ENCODE measurements at places on chromosomes 7 and 10.

DNA sequence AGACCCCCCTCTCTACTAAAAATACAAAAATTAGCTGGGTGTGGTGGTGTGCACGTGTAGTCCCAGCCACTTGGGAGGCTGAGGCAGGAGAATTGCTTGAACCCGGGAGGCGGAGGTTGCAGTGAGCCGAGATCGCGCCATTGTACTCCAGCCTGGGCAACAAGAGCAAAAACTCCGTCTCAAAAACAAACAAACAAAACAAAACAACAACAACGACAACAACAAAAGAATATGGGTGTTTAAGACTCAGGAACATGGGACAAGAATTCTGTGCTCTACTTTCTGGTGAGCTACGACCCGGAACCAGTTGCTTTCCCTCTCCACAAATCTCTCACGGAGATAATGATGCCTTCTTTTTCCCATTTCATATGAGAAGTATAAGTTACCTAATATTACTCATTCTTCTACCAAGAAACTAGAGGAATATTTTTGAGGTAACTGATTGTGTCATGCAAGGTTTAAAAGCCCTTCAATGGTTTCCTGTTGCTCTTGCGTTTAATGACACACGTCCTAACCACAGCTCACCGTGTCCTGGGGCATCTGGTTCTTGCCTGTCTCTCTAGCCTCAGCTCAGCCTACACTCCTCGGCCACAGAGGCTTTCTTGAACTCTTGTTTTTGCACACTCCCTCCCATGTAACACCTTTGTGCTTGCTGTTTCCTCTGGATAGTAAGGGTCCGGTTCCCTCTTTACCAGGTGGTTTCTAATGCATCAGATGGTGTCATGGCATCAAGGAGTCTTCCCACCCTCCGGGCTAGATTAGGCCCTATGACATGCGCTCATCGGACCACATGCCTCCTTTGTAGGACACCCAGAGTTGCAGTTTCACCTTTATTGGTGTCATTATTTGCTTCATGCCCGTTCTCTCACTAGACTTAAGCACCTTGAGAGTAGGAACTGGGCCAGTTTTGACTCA lies 67.5 kb downstream of the PFKFB3 start:
- DNase-seq: no peak

- DNase-seq: peak; percentile 21
Observed at GRCh38 chr7:88306590-88307048, at the start of gene STEAP4. STEAP4 (minus strand) TSS chr7:88306894; CDS start chr7:88284269, 22,625 bp downstream.

- DNase-seq: no peak
Observed at GRCh38 chr10:133325440-133326222, 11.1 kb downstream of the CALY start.

- DNase-seq: peak; percentile 95
Observed at GRCh38 chr7:130273081-130273932, 6.6 kb downstream of the CPA2 start.

DNA sequence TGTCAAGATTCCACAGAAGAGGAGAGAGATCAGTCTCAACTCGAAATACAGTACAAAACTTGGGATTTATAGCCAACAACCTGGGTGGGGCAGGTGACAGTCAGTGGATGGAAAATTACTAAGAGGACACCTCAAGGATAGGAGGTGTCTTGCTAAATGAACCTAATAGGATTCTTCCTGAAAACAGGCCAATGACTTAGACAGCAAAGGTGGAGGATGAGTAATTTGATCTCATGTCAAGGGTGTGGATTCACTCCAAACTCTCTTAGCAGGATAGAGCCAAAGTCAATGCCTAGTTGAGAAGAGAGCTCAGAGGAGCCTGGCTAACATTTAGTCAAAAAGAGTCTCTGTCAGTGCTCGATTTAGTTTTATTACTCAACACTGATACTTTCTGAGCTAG lies 106.7 kb upstream of the INSYN2A start:
- DNase-seq: no peak

DNA sequence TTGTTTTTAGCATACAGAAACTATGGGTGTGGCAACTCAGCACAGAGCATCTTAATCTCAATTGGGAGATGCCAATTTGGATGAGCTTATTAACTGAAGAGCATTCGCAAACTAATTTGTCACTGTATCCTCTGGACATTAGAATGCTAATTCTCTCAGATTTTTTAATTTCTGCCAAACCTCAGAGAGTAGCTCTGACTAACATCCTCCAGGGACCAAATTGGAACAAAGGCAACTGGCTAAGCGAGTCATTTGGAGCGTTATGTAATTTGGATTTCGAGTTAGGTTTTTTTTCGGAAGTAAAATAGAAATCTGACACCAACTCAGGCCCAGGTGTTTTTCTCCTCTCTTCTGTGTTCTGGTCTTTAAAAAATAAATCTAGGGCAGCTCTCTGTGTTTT lies 201.9 kb downstream of the BMPER start:
- DNase-seq: no peak

DNA sequence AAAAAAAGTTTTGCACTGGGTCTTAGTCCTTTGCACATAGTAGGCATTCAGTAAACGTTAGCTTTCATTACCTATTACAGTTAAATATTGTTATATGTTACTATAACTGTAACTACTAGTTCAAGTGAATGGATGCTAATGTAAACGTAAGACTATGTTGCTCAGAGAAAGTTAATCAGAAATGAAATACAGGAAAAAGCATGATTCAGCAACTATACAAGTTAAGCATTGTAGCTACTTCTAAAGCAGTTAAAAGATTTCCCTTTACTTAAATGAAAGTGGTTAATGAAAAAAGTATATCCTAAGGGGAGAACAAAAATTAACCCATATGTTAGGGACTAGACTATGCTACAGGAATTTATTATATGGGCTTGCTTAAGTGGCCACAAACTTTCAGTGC lies 121.2 kb downstream of the SKAP2 start:
- DNase-seq: no peak

Data from neuronal stem cell (in vitro differentiated cells).